ENCODE measurements at places on chromosomes 13 and 19.
A peak's percentile ranks its signal among the peaks of the same experiment; 100 is the strongest.

GRCh38 chr19:2699413-2700140 is 2.9 kb downstream of the GNG7 start:
- no peak for DNase-seq

DNA sequence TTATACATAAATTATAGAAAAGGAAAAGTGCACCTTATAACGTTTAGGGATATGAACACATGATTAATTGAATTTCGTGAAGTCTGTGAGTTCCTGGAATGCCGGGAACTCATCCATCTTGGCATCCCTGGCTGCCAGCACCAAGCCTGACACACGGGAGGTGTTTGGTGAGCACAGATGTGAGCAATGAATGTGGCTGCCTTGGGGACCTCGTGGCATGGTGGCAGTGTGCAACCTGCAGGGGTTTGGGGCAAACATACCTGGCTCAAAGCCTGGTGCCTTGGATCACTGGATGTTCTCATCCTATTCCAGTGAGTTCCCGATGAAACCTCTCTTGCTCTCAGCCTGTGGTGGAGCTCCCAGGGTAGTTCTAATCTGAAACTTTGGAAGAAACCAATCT is 10.4 kb upstream of the MAP2K2 start:
- DNase-seq: no peak

GRCh38 chr19:50005428-50005827 is 19.7 kb downstream of the VRK3 start:
- DNase-seq: no peak

DNA sequence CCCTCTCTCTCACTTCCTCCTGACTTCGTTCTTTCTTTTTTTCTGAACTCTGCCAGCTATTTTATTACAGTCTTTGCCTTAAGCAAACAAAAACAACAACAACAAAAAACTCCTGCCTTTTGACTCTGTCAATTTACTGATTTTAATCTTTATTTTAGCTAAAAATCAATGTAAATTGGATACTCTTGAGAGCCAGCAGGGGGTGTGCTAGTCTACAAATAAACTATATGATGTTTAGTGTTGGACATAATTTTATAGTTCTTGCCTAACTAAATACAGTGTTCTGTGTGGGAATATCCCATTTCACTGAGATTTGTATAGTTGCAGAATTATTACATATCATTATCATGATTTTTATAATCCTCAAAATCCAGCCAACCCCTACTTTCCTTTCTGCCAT is 1199.9 kb upstream of the SPRY2 start:
- no peak for DNase-seq

DNA sequence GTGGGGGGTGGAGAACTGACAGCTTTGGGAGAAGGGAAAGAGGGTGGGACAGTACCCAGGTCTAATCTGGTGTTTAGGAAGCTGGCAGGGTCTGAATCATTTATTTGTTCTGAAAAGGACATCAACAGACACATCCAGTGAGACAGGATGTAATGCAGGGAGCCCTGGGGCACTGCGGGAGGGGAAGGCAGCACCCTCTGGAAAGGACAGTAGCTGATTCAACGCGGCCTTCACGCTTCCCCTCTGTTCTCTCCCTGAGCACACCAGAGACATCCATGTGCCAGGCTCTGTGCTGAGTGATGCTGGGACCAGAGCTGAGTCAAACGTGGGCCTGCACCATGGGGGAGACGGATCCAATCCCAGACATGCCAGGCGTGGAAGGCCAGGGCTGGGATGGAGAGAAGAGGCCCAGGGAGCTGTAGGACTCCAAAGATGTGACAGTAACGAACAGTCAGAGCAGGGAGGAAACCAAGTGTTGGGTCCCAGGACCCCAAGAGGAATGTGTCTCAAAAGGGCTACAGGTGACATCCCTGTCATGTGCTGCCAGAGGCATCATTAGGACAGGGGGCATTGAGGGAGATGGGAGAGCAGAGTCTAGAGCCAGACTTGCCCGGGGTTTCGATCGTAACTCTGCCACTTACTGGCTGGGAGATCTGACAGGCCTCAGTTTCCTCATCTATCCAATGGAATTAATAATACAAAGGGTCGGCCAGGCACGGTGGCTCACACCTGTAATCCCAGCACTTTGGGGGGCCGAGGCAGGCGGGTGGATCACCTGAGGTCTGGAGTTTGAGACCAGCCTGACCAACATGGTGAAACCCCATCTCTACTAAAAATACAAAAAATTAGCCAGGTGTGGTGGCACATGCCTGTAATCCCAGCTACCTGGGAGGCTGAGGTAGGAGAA is 1.7 kb downstream of the ETFB start:
- DNase-seq: no peak

DNA sequence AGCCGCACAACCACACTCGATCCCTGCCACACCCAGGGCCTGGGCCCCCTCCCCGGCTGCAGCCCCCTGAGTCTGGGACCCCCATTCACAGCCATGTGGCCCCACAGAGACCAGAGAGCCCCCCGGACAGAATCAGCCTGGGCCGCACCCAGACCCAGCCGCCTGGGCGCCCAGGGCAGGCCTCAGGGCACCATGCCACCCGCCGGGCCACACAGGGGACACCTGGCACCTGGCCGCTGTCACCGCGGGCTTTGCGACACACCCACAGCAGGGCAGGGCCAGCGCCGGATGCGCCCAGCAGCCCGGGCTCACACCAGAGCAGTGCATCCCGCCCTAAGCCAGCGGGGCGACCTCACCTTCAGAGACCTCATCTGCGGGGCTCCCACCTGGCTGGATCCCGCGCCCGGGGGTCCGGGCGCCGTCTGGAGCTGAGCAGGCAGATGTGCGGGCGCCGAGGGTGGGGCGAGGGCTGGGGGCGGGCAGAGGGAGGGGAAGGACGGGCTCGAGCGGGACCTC is 443 bp downstream of the TBXA2R start:
- no peak for DNase-seq

- DNase-seq: no peak
Observed at GRCh38 chr19:35166100-35167063, 11.8 kb downstream of the FXYD5 start.

- no peak for DNase-seq
Observed at GRCh38 chr13:94114166-94114565, 365.3 kb downstream of the DCT start.

DNA sequence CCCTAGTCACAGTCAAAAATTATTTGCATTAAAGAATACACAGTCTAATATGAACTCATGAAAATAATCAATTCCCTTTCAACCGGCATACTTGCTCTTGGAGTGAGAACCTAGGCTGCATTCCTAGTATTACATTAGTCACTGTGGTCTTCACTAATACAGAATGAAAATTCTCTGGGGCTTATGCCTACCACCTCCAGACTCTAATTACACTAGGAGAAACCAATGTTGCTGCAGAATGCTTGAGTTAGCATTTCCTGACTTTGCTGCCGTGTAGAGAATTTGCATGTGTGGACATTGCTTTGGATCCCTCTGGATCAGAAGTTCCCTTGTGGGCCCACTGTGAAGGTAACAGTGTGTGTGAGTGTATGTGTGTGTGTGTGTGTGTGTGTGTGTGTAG is 87.8 kb downstream of the CCNA1 start:
- DNase-seq: no peak

DNA sequence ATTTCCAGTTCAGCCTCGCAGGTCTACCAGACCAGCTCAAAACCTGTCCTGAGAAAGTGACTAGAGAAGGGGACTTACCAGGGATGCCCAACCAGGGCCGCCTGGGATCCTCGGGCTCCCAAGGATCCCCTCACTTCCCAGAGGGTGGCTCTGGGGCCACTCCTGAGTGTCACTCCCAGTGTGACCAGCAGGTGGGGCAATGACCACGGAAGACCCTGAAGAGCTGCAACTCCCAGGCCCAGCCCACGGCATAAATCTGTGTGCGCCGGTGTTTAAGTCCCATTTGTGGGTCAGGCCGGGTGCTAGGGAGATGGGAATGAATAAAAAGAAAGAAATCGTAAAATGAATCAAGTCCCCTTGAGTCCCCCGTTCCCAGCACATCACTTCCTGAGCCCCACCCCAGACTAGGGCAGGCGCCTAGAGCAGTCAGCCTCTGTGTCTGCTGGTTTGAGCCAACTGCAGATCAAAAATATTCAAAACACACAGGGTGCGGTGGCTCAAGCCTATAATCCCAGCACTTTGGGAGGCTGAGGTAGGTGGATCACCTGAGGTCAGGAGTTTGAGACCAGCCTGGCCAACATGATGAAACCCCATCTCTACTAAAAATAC is 10.7 kb downstream of the PTGIR start:
- DNase-seq: peak; percentile 71

DNA sequence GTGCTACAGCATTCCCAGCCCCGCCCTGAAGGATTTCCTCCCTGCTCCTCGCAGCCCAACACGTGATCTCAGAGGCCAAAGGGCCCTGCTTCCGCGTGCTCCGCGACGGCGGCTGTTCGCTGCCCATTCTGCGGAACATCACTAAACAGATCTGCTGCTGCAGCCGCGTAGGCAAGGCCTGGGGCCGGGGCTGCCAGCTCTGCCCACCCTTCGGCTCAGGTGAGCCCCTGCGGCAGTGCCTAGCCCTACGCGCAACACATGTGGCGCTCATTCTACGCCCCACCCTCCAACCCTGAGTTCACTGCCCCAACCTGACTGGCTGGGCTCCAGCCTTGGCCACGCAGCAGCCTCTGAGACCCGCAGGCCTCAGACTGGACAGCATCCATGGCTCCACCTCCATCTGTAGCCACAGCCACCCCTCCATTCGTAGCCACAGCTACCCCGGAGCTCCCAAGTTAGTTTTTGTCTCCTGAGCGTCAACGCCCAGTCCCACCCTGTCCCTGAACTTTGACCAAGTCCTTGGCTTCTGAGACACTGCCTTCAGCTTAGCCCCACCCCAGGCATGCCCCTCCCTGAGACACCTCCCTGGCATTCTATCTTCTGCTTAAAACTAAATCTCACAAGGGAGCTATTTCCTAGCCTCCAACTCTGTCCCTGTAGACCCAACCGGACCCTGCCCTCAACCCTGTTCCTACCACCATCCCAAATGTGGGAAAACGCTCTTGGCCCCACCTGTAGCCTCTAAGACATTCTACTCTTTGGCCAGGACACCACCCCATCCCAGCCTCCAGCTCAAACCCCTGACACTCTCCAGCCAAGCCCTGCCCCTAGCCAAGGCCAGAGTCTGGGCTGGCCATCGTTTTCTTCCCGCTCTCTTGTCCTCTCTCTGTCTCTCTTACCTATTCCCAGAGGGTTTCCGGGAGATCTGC is 6.4 kb downstream of the LTBP4 start:
- DNase-seq: no peak

DNA sequence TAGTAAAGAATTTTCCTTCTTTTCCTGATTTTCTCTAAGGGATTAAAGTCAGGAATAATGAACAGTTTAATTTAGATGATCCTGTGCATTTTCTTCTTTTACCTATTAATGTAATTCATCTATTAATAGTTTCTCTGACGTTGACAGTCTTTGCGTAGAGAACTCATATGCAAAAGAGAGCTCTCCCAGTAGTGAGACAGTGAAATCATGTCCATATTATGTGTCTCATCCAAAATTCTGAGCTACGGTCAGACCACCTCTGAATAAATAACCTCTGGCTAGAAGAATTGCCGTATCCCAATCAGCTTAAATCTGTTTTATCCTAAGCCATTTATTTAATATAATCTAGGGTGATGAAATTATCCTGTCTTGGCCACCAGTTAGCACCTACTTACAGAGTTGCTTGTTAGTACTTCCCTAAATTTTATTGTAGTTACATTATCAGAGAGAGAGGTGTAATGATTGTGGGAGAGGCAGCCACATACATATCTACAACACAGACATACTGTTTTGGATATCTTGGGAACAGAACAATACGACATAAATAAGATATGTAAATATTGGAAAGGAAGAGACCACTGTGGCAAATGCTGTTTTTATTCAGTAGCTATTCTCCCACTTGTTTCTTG is 30.7 kb downstream of the PDS5B start:
- no peak for DNase-seq

DNA sequence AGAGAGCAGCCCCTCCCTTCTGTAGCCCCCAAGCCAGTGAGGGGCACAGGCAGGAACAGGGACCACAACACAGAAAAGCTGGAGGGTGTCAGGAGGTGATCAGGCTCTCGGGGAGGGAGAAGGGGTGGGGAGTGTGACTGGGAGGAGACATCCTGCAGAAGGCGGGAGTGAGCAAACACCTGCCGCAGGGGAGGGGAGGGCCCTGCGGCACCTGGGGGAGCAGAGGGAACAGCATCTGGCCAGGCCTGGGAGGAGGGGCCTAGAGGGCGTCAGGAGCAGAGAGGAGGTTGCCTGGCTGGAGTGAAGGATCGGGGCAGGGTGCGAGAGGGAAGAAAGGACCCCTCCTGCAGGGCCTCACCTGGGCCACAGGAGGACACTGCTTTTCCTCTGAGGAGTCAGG is 4.2 kb downstream of the KLK3 start:
- DNase-seq: no peak

GRCh38 chr13:112208656-112209055 is 141.7 kb downstream of the SOX1 start:
- no peak for DNase-seq

GRCh38 chr19:31146546-31147183 is 202.6 kb downstream of the TSHZ3 start:
- peak; percentile 73 for DNase-seq

GRCh38 chr19:55389386-55390317 is 3.9 kb downstream of the RPL28 start:
- no peak for DNase-seq

DNA sequence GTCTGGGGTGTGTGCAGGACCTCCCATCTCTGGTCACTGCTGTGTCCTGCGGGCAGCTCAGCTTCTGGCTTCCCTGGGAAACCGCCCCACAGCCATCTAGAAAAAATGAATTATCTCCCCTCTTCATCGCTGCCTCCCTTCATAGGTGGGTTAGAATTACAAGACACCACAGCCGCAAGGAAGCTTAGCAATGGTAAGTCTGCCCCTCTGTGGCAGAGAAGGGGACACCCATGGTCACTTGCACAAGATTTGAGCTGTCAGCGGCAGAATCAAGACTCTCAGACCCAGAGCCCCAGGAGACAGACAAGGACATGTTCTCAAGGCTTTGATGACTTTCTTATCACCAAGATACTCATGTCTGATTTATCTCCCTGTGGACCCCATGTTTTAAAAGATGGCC is 110.8 kb upstream of the PABPC3 start:
- no peak for DNase-seq

GRCh38 chr19:28388988-28389387 is 824.0 kb downstream of the UQCRFS1 start:
- no peak for DNase-seq

- no peak for DNase-seq
Observed at GRCh38 chr19:45931055-45931454, 16.5 kb upstream of the NANOS2 start.

GRCh38 chr19:4759388-4760284 is 31.9 kb upstream of the FEM1A start:
- DNase-seq: peak; percentile 80

GRCh38 chr13:95298971-95299621 is 2.2 kb downstream of the ABCC4 start:
- DNase-seq: peak; percentile 43

DNA sequence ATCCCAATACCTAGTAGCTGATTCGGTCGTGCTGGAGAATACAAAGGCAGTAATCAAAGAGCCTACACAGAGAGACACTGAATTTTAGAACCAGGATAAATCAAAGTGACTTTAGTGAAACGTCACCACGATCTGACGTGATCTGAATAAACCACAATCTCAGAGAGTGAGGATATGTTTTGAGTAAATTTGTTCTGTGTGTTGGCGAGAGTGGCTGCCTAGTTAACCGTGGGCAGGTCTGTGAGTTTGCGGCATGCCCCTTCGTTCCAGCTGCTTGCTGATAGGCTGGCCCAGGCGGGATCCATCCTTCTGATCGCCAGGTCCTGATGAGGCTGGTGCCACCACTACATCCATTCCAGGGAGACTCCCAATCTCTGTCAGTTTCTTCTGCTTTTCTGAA is 40.4 kb downstream of the LRCH1 start:
- no peak for DNase-seq

- no peak for DNase-seq
Observed at GRCh38 chr19:23521471-23521870, 126.2 kb upstream of the ZNF91 start.

All from fibroblast of skin of back (primary cell).